ENCODE measurements at places on chromosomes 11 and 22.

- no peak for DNase-seq
Measured at GRCh38 chr11:66741153-66741552, 12.1 kb upstream of the SPTBN2 start.

DNA sequence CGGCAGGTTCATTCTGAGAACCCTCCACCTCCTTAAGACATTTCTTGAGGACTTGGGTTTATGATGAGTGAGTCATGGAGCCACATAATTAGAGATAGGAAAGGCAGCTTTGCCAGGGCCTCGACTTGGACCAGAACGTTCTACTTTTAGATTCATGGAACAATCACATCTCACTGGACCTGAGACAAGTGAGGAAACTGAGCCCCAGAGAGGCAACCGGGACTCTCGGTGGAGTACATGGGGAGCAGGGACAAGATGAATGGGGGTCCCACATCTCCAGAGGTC, 59.5 kb downstream of the LINC01488 start:
- no peak for DNase-seq

DNA sequence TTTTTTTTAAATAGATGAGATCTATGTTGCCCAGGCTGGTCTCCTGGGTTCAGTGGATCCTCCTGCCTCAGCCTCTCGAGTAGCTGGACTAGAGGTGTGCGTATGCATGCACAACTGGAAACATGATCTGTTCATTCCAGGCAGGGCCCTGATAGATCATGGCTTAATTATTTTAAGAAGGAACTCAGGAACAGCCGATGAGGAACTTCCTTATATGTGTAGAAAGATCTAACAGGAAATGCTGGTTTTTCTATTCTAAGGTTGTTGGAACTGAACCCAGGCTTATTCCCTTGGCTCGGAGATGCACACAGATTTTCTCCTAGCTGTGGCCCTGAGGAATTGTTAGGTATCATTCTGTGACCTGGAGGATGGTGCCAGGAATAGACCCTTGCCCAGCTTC, 32.4 kb downstream of the SPECC1L start:
- no peak for DNase-seq

DNA sequence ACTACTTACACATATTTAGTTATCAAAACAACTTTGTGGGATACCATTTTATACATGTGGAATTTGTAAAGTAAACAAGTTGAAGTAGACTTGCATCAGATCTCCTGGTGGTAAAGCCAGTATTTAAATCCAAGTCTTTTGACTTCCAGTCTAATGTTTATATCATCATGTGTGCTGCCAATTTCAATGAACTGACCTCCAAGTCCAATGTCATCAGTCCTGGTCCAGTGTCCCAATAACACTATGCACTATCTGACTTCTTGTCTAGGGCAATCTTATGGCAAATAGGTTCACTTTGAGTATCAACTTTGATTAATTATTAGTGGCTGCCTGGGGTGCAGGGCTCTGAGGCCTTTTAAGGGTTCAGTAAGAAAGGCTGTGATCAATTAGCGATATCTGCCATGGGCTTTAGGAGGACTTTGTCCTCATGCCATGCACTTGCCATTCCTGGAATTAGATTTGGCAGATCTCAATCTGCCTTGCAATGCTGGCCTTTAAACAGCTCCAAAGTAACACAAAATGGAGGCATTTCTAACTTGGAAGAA, 9.6 kb upstream of the PTS start:
- DNase-seq: no peak

GRCh38 chr11:75532200-75533048, 6.7 kb upstream of the GDPD5 start:
- DNase-seq: peak; percentile 66

- peak; percentile 75 for DNase-seq
Measured at GRCh38 chr11:110761991-110762390, 49.8 kb upstream of the ARHGAP20 start.

DNA sequence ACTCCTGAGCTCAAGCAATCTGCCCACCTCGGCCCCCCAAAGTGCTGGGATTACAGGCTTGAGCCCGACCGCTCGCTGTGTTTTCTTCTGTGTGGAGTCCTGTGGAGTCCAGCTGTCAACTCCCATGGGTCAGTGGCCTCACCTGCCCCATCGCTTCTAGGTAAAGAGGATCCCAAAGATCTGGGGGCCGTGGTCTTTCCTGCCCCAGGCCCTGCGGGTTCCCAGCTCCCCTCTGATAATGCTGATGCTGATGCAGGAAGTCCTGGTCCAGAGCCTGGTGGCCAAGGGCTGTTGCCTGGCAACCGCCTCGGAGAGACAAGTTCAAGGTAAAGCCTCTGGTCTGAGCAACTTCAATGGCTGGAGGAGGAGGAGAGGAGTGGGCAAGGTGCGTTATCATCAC, 9.6 kb downstream of the SSTR3 start:
- DNase-seq: no peak

GRCh38 chr22:37139762-37140161, 10.0 kb downstream of the IL2RB start:
- no peak for DNase-seq

DNA sequence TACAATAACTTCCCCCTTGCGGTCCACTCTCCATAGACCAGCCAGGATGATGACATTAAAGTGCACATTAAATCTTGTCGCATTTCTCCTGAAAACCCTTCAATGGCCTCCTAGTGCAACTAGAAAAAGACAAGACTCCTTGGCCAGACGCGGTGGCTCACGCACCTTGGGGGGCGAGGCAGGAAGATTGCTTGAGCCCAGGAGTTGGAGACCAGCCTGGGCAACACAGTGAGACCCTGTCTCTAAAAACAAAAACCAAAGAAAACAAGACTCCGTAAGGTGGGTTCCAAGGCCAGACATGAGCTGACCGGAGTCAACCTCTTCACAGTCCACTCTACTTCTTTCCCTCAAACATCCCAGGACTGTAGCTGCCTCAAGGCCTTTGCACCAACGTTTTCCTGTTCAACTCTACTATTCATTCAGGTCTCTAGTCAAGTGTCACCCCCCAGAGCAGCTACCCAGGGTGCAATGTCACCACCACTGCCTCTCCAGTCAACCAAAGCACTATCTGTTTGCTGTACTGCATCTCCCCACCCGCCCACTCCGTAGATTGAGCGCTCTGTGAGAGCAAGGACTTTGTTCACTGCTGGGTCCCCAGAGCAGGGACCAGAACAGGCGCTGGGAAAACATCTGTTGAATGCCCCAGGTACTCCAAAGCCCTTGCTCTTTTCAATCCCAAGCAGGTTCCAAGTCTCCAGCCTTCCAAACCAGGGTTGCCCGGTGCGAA, 739 bp downstream of the ZMAT5 start:
- no peak for DNase-seq

- DNase-seq: no peak
Measured at GRCh38 chr11:41018224-41018623, 441.2 kb downstream of the LRRC4C start.

GRCh38 chr22:31150615-31151014, 9.4 kb upstream of the RNF185 start:
- no peak for DNase-seq

DNA sequence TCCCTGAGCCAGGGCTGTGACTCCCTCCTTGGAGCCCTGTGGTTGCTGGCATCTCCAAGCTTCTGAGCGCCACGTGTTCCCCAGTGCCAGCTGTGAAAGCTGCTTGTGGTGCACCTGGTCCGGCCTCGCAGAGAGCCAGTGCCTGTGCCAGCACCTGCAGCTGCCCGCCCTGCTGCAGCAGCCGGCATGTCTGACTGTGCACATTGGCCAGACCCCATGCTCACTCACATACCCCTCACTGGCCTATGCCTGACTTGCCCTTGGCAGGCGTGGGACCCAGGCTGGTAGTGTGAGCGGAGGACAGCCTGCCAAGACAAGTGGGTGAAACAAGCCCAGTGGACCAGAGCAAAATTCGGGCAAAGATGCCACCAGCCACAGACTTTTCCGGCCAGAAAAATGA, 9.8 kb downstream of the MRPL48 start:
- peak; percentile 34 for DNase-seq

- DNase-seq: no peak
Measured at GRCh38 chr11:99063331-99063730, 42.6 kb downstream of the CNTN5 start.

DNA sequence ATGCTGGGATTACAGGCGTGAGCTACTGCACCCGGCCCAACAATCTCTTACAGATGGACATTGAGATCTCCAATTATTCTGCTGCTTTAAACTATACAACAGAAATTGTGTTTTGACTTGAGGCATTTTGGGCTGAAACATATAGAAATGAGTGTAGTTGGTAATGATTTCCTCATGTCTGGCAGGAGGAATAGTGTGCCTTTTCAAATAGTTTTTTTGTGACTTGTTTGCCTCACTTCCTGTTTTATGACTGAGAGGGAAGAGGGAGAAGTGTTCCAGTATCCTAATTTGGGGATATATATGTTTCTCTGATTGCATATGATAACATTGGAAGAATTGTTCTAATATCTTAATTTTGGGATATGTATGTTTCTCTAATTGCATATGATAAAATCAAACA, 40.2 kb downstream of the EP300 start:
- DNase-seq: no peak

DNA sequence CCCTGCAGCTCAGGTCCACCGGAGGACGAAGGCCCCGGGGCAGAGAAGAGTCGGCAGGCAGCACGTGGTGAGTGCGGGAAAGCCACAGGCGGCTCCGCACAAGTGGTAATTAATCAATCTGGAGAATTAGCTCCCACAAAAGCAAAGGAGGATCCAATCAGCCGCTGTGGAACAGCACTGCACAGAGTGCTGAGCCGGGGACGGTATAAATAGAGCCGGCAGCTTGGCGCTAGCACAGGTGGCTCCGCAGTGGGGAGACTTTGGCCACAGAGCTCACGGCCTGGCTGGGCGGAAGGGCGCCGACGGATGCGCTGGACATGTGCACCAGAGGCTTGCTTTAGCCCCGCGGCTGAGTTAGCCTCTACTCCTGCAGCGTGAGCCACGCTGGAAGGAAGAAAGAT, 48.9 kb downstream of the IGSF9B start:
- no peak for DNase-seq

DNA sequence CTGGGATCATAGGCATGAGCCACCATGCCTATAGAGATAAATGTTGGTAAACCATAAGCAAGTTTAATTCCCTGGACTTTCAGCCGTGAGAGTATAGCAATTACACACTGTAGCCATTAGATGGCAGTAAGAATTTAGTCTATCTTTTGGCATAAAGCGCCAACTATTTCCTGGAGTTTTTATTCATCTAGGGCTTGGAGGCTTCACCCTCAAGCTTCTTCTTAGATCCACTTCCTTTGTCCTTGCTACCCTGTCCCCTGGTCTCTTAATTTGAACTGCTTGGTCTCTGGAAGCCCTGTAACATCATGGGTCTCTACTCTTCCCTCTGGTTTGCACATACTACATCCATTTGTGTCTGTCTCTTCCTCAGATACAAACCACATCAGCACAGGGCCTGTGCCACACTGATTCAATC, 38.2 kb downstream of the OR10A6 start:
- DNase-seq: peak; percentile 35

DNA sequence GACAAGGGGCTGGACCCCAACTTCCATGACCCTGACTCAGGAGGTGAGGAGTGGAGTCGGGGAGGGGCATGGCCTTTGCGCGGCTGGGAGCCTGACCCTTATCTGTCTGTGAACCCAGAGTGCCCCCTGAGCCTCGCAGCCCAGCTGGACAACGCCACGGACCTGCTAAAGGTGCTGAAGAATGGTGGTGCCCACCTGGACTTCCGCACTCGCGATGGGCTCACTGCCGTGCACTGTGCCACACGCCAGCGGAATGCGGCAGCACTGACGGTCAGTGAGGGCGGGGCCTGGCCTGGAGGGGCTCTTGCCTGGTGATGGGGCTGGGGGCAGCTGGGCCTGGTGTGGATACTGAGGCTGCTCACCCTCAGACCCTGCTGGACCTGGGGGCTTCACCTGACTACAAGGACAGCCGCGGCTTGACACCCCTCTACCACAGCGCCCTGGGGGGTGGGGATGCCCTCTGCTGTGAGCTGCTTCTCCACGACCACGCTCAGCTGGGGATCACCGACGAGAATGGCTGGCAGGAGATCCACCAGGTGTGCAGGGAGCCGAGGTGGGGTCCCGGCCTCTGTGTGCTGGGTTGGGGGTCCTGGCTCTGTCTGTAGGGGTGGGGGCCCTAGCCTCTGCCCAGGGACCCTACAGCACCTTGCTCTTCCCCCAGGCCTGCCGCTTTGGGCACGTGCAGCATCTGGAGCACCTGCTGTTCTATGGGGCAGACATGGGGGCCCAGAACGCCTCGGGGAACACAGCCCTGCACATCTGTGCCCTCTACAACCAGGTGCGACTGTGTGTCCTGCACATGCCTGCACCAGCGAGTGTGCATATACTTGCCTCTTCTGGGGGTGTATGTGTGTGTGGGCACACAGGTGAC, 6.3 kb downstream of the SHANK3 start:
- DNase-seq: no peak

DNA sequence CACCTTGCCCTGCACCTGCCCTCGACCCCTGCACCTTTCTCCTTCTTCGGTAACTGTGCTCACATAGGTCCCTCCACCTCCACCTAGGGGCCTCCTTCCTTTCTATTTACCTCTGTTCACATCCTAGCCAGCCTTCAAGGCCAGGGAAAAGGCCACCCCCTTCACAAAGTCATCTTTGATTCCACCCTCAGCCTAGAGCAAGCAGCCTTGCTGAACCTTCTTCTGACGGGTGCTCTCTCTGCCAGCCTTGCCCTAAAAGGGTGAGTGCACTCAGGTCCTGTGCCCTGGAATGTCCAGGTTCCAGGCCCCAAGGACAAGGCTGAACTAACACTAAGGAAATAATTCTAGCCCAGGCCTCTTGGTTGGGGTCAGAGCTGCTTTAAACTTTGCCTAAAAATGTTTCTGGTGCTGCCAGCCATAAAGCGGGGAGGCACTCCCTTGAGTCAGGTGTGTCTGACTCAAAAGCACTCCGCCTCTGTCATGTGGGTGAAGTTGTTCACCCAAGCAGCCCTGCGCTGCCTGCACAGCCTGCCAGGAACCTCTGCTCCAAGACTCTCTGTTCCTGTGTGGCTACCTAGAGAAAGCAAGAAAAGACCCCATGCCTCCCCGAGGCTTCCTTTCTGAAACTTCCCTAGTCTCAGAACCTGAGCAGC, 9.2 kb upstream of the FAM83F start:
- no peak for DNase-seq

- DNase-seq: no peak
Measured at GRCh38 chr11:60895687-60896086, 10.7 kb downstream of the PRPF19 start.

DNA sequence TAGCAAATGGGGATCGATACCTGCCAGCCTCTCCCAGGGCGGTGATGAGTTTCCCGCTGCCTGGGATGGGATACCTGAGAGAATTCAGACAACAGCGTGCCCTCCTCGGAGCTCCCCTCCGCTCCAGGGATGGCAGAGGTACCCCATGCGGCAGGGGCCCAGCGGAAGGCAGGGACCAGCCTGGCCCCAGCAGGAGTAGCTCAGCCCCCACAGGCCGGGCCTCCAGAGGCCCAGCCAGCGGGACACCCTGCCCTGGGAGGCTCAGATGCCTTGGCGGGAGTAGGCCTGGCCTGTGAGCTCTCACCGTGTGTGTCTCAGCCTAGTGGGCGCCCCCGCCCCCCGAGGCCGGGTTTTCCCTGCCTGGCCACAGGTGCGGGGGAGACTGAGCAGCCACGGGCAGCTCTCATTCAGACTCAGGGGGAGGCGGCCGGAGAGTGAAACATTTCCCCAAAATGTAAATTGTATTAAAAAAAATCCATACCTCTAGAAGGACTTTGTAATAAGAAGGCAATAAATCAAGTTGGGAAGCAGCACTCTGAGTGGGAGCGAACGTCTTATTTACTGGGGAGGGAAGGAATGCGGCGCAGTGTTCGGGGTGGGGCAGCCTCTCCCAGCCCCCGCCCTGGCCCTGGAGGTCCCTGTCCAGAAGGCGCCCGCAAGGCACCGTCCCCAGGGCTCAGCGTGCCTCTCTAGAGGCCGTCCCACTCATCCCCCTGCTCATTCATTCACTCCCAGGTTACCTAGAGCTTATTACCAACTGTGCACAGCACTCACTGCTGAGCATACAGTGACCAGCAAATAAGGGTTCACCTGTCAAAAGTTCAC, 888.0 kb downstream of the BRD1 start:
- no peak for DNase-seq

Data from NCI-H1092 treated with DMSO at 0.1 percent for 48 hours (cell line).